ENCODE measurements at places on chromosomes 4 and X.

GRCh38 chrX:131306601-131307000 lies 17.5 kb upstream of the IGSF1 start:
- DNase-seq: no peak

GRCh38 chr4:163744861-163745260 lies 250.4 kb downstream of the TMA16 start:
- DNase-seq: no peak

DNA sequence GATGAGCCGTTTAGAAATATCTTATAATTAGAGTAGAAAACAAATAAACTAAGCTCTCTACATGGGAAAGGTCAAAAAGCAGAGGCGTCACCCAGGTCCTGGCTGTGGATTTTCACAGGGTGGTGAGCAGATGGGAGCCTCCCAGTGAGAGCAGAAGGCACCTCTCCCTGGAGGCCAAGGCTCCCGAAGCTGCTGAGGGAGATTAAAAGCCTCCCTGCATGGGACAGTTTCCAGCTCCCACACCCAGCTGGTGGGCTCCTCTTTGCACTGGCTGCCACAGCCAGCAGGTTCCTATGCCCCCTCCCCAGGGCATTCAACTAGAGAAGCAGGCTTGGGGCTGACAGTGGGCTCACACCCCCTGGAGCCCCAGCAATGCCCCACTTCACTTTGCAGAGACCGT lies 55.2 kb upstream of the TBC1D9 start:
- DNase-seq: no peak

DNA sequence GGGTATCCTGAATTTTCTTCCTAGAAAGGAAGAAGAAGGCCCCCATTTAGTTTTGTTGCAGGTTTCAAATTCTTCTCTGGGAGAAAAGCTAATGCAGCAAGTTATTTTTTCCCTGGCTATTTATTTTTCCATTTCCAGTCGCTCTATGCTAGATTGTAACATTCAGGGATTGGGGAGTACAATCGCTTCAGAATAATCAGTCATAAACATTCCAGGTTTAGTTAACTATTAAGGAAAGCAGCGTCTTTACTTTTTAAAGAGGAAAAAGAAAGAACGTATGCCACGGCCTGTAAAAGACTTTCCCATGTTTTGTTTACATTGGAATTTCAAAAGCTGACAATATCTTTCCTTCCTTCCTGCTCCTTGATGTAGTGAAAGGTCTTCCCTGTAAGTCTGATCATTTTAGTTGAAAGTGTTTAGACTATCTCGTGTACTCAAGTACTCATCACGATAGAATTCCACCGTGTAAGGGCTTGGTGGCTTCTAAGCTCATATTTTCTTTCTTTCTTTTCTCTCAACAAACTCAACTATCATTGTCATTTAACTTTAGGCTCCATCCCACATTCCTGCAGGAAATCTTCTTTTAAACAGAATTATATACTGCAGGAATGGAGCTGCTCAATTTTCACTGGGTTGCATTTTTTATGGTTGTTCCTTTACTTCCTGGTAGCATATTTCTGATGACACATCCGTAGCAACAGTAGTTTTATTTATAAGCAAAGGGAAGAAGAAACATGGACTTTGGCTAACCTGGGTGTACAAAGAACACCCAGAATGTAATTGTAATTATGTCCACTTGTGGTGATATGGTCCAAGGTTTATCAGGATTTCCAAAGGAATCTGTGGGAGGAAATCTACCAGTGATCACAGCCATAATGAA lies 213.1 kb upstream of the FAT1 start:
- no peak for DNase-seq

DNA sequence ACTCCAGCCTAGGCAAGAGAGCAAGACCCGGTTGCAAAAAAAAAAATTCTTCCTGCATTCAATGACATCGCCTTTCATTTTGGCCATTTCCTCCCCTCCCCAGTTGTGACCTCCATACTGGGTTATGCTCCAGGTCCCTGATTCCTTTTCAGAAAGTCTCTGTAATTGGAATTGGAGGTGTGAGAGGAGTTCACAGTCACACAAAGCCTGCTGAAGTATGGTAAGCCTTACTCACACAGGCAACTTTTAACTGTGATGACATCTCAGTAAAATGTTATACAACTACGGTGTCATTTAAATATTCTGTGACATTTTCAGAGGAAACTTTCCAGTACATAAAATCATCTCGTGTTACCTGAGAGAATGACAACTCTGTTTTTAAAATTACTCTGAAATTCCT lies 73.6 kb downstream of the CEP44 start:
- DNase-seq: no peak

Data from spinal cord (tissue), 10 donors.